ENCODE measurements at places on chromosomes 1 and 21. TPM values are rescaled to one million over a fixed set of nuclear protein-coding genes. Genes with fewer than 3 reads are reported as not detected.

The KRTAP13-2 gene
- not detected for polyA plus RNA-seq

The NECAP2 gene
- 116 TPM for polyA plus RNA-seq

The TMPRSS15 gene
- polyA plus RNA-seq, result 0.03 TPM

The TIE1 gene
- 0.81 TPM for polyA plus RNA-seq

The DFFB gene
- polyA plus RNA-seq, result 8.2 TPM

The FCRL6 gene
- not detected for polyA plus RNA-seq

The CLDN17 gene
- polyA plus RNA-seq, result not detected

The PLPPR4 gene
- polyA plus RNA-seq, result 0.61 TPM

The C1QC gene
- not detected for polyA plus RNA-seq

The ACTL8 gene
- polyA plus RNA-seq, result not detected

The CLDN14 gene
- not detected for polyA plus RNA-seq

The MXRA8 gene
- 2.5 TPM for polyA plus RNA-seq

The KAZN gene
- polyA plus RNA-seq, result 7.7 TPM

The BSND gene
- not detected for polyA plus RNA-seq

The CLDN8 gene
- not detected for polyA plus RNA-seq

The S100A7 gene
- polyA plus RNA-seq, result not detected

The SYTL1 gene
- 3.0 TPM for polyA plus RNA-seq

The HRNR gene
- polyA plus RNA-seq, result not detected

The DYRK3 gene
- 3.6 TPM for polyA plus RNA-seq

The GABRD gene
- 0.10 TPM for polyA plus RNA-seq

The XCL2 gene
- not detected for polyA plus RNA-seq

The PTPRU gene
- polyA plus RNA-seq, result 2.9 TPM

The NTMT2 gene
- polyA plus RNA-seq, result not detected

The FAM72C gene
- polyA plus RNA-seq, result 2.4 TPM

The NBPF20 gene
- polyA plus RNA-seq, result 2.2 TPM

The ASCL5 gene
- not detected for polyA plus RNA-seq

The GJB3 gene
- not detected for polyA plus RNA-seq
